Activated T-helper 1 cell treated with Interleukin-2 at 50 U/mL for 16 hours (primary cell): ENCODE measurements at places on chromosomes 4 and X.

DNA sequence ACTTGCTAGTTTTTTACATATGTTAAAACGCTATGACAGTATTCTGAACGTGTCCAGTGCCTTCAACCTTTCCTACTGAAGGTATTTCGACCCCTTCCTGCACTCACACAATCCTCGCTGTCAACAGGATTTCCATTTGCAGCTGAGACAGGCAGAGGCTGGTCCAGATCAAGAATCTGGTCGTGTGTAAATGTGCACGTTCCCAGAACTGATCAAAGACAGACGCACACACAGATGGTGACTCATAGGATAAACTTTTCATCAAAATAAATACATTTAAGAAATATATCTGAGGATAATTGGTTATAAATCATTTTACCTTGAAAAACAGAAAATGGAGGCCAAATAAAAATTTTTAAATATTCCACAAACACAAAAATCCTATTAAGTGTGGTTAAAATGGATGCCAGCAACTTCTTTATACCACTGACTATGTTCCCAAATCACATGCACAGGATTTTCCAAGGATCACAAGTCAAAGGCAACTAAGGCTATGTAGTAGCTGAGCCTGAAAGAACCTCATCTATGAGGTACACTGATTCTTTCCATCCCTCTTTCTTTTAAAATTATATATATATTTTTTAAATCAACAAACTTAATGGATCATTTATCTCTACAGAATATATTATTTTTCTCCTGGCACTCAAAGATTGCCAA is 85.9 kb downstream of the RNF150 start:
- DNase-seq = no peak

GRCh38 chr4:80471756-80472155 is 136.2 kb downstream of the CFAP299 start:
- DNase-seq = no peak

- no peak for DNase-seq
Measured at GRCh38 chr4:145404761-145405160, 76.9 kb upstream of the SMAD1 start.

DNA sequence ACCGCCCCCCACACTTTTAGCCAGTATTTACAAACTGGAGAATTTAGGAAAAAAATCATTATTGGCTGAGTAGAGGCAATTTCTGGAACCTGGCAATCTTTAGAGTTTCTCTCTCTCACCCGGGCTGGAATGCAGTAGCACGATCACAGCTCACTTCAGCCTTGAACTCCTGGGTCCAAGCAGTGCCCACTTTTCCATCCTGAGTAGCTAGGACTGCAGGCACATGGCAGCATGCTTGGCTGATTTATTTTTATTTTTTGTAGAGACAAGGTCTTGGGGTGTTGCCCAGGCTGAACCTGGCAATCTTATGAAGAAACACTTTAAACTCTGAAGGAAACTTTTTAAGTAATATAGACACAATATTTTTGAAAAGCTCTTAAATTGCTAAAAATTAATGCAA is 120.1 kb downstream of the AFF1 start:
- DNase-seq = no peak

DNA sequence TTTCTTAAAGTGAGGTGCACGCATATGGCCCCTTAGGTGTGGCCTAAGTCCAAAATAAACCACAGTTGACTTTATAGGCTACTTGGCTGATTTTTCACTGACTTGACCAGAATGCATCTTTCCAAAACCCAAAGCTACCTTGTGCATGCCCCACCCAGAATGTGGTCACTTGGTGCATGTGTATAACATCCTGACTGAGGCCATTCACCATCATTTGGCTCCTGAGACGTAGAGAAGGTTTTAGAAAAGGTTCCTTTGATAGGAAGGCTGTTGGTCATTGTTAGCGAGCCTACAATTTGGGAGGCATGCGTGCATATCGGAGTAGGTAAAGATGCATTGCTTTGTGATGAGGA is 84.6 kb downstream of the PLAC1 start:
- no peak for DNase-seq

- no peak for DNase-seq
Measured at GRCh38 chrX:122739770-122740169, 444.3 kb upstream of the GRIA3 start.

DNA sequence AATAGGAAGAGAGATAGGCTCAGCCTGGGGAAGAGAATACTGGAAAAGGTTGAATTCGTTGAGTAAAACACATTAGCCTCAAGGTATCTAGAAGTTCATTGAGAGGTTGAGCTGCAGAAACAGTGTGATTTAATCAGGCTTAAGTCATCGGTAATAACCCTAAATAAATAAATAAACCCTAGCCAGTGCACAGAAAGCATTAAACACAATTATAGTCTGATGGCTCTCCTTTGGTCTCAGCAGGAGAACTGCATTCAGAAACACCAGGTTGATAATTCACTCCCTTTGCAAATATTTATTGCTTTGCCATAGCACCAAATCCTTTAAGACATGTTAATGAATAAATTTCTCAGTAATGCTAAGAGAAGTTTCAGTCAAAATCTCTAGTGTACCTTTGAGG is 9.6 kb downstream of the DCX start:
- no peak for DNase-seq

- no peak for DNase-seq
Measured at GRCh38 chr4:38381788-38382187, 282.2 kb upstream of the KLF3 start.

- no peak for DNase-seq
Measured at GRCh38 chrX:41047878-41048534, 37.2 kb upstream of the USP9X start.

GRCh38 chr4:147409350-147409749 is 71.5 kb upstream of the EDNRA start:
- no peak for DNase-seq

GRCh38 chr4:174559894-174560293 is 37.6 kb upstream of the HPGD start:
- DNase-seq = no peak

DNA sequence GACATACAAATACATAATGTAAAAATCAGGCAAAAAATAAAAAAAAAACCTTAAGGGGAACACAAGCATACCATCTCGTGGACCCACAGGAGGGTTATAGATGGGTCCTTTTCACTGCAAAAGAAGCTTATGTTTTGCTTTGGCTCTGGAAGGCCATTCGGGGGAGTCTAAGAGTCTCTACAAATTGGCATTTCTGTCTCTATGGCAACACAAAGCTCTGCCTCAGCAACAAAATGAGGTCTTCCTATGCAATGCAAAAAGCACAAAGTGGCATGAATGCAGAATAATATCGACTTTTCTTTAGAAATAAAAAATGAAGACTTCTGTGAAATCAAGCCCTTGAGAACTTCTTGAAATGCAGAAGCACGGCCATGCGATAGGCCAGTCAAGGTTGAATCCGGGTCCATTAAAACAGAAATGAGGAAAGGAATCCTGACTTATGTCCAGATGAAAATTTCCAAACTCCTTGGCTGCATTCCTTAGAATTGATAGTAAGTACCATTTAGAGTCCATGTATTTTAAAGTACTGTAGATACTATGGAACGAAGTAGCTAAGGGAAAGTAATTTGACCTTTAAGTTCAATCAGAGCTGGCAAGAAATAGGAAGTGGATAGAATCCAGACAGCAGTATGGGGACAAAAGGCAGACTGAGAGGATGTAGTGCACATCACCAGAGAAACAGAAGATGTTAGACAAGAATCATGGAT is 63.7 kb upstream of the PDLIM3 start:
- no peak for DNase-seq

DNA sequence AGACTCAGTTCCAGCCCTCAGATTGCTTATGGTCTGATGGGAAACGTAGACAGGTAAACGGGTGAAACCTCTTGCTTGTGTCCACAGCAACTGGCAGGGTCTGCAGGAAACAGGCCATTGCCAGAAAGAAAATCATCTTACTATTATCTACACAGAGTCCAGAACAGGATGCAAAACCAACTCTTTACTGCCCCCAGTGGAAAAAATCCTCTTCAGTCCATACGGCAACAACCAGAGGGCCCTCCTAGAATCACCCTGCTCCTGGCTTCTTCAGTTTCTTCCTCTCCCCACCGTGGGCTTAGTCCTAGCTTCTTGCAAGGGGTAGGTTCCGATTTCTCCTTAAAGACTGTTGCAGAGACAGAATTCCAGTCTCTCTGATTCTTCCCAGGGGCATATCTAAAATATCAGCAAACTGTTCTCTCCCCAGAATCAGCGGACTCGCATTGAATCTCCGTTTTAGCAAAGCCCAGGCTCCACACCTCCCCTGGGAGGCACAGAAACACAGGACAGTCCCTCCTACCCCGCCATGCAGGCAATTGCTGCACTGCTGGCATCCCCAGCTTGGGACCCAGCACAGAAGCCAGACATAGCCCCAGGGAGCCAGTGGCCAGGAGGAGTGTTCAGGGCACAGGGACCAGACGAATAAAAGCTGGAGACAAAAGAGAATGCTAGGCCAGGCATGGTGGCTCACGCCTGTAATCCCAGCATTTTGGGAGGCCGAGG is 41.0 kb upstream of the SH3RF1 start:
- DNase-seq = no peak

DNA sequence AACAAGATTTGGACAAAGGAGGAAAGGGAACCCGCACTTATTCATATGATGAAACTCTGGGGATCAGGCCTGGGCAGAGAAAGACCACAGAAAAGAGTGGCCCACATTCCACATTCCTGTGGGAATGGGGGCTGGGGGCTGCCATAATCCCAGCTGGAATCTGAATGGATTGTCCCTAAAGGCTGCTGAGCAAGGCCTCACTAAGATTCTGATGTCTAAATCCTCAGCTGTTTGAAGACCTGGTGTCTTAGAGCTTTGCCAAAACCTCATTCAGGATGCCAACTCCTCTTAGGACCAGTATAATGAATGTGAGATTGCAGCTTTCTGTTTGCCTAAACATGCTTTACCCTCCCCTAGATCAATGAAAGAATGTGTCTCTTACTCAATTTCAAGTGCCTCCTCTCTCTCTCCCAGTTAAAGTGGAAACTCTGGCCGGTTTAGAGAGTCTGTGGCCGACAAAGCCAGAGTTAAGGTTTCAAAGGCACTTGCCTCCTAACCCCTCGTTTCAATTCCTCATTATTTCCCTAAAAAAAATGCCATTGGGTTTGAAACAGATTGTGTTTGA is 33.3 kb upstream of the GPC4 start:
- no peak for DNase-seq

DNA sequence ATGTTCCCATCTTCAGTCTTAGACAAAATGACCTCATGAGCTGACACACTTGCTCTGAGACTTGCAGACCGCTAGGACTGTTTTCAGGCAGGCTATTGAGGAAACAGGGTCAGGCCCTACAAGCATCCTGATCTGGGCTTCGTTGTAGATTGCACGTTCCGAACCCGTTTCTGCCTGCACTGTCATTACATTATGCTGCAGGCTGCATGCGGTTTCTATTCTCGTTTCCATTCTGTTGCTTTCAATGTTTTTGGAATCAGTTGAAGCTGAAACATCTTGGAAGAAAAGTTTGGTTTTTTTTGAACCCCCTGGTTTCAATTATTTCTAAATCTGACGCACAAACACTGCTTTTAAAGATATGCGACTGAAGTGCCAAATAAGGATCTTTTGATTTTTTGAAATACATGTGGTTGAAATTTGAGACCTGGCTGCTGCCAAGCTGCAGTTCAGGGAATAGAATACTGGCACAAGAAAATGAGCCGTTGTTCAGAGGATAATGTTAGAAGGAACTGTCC is 716.1 kb upstream of the INTU start:
- DNase-seq = no peak

DNA sequence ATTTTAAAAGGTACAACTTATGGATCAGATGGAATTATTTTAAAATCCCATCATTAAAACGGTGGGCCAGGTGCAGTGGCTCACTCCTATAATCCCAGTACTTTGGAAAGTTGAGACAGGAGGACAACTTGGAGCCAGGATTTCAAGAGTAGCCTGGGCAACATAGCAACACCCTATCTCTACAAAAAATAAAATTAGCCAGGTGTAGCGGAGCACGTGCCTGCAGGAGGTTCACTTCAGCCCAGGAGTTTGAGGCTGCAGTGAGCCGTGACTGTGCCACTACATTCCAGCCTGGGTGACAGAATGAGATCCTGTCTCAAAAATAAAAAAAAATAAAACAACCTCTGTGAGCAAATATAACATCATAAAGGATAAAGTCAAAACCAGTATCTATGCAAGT is 11.4 kb downstream of the ADH5 start:
- no peak for DNase-seq

GRCh38 chr4:151673908-151674520 is 86.8 kb downstream of the GATB start:
- DNase-seq = no peak

GRCh38 chrX:119015407-119016237 is 41.2 kb downstream of the LONRF3 start:
- DNase-seq = no peak

DNA sequence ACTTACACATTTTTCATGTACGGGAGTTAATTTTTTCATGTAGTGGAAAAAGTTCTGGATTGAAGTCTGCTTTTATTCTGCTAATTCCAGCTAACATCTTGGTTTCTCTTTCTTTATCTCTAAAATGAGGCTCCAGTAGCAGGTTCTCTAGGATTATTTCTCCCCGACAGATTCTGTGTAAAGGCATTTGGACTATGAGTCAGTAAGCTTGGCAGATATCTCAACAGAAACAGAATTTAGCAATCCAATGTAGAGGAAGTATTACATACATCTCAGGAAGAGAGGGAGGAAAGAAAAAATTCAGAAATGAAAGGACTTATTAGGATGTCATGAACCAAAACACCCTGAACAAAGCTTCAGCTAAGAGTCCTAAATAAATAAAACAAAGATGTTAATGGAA is 1682.3 kb upstream of the TENM3 start:
- no peak for DNase-seq

DNA sequence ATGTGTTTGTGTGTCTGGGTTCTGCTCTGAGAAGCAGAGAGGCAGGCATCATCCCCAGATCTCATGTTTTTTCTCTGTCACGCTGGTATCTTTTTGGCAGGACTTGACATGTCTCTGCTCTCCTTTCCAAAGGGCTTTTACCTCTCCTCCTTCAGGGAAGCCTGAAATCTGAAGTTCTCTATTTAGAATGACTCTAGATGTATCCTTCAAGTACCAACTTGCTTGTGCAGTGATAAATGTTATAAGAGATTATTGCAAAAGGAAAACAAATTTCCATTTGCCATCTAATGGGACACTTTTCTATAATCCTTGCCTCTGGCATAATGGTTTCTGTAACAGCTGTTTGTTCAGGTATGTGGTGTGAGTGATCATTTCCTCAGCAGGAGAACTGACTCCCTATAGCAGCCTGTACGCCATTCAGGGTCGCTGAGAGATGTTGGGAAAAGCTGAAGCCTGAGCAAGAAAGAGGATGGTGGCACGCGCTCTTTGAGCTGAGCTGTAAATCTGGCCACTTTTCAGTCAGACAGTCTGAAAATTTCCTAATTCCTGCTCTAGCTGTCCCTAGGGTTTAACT is 72.5 kb downstream of the CNGA2 start:
- DNase-seq = no peak

DNA sequence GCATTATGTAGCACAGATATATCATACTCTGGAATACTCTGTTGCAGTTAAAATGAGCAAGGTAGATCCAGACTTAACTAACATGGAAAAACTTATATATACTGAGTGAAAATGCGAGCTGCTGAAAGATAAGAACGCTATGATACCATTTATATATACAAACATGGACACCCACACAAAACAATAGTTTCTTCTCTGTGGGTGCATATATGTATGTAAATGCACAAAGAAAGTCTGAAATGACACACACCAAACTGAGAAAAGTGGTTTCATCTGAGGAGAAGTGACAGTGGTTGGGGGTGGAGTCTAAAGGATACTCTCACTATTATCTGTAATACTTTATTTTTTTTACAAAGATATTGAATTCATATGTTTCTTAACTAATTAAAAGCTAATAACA is 12.2 kb upstream of the FGF2 start:
- DNase-seq = no peak
